ENCODE measurements at places on chromosomes 7 and 10.

DNA sequence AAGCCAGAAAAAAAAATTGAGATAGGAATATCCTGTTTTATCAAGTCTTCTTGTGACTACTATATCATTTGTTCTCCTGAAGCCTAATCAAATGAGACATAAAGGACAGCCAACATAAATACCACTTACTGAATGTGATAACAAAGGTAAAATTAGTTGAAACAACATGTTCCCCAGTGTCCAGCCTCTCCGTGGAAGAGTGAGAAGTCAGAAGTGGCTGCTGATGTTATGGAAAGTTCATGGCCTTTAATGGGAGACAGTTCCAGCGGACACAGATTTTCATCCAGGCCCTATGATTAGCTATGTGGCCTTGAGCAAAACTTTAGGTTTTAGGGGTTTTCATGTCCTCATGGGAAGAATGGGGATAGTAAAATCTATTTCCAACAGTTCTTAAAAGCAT is 724.3 kb downstream of the SUGCT start:
- DNase-seq: no peak

- DNase-seq: no peak
Observed at GRCh38 chr7:141281311-141281710, 207.4 kb downstream of the TMEM178B start.

GRCh38 chr7:1421946-1422345 is 37.3 kb downstream of the MICALL2 start:
- DNase-seq: no peak

- DNase-seq: no peak
Observed at GRCh38 chr7:26526265-26526587, 234.6 kb downstream of the SNX10 start.

GRCh38 chr10:75137533-75138438 is 26.3 kb downstream of the SAMD8 start:
- DNase-seq: peak; percentile 63

Measured in ACHN (cell line).